ENCODE measurements at places on chromosomes 2 and 18. TPM values are rescaled to one million over a fixed set of nuclear protein-coding genes. Genes with fewer than 3 reads are reported as not detected.

Gene CEBPZOS
- total RNA-seq = 16.8 TPM

DNA sequence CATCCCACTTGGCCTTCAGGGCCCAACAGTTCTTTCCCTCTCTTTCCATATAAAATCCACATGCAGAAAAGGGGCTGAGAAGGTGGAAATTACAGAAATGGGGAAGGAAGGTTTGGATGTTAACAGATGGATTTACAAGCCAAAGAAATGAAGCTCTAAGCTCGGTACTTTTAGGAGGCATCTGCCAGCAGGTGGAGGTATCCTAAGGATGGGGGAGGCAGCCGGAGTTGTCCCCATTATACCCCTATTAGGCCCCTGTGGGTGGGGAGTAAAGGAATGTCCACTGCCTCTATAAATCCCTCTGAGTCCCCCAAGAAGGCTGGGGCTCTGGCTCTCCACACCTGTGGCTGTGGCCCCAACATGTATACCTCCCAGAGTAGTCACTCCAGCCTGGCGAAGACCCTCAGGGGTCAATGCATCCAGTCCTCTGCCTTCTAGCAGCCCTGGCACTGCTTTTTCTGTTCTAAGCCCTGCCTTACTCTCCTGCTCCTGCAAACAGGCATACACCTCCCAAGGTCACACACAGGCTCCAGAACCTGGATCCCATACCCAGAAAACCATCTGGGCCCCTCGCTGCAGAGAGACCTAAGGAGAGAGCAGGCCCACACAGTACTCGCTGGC, 1.2 kb downstream of the FBXO41 start:
- H3K36me3 ChIP-seq = no peaks in the 10 kb centered on the region
- H3K4me3 ChIP-seq = peak overlapping the region; percentile 63
- DNase-seq = no peak
- H3K27me3 ChIP-seq = peaks cover 12% of the 10 kb centered on the region
- peaks cover 3% of the 10 kb centered on the region for H3K4me1 ChIP-seq

GRCh38 chr2:58106896-58107295, 60.3 kb downstream of the VRK2 start:
- H3K4me3 ChIP-seq = no peak overlapping the region
- H3K27me3 ChIP-seq = no peaks in the 10 kb centered on the region
- DNase-seq = peak; percentile 28
- H3K36me3 ChIP-seq = no peaks in the 10 kb centered on the region

GRCh38 chr2:85524336-85524908, 14.5 kb upstream of the MAT2A start:
- no peaks in the 10 kb centered on the region for H3K27me3 ChIP-seq
- H3K36me3 ChIP-seq = no peaks in the 10 kb centered on the region
- peaks cover 13% of the 10 kb centered on the region for H3K4me1 ChIP-seq
- H3K27ac ChIP-seq = peak overlapping the region; percentile 28
- peak; percentile 61 for DNase-seq
- H3K4me3 ChIP-seq = no peak overlapping the region

- H3K4me3 ChIP-seq = no peak overlapping the region
- peak; percentile 61 for DNase-seq
- H3K27ac ChIP-seq = no peak overlapping the region
- H3K27me3 ChIP-seq = no peaks in the 10 kb centered on the region
- H3K4me1 ChIP-seq = peaks cover 2% of the 10 kb centered on the region
Measured at GRCh38 chr18:62109676-62110075, 77.2 kb downstream of the PIGN start.

GRCh38 chr2:228140934-228141528, 40.5 kb downstream of the SPHKAP start:
- no peak overlapping the region for H3K27ac ChIP-seq
- H3K27me3 ChIP-seq = no peaks in the 10 kb centered on the region
- DNase-seq = no peak
- H3K36me3 ChIP-seq = no peaks in the 10 kb centered on the region

DNA sequence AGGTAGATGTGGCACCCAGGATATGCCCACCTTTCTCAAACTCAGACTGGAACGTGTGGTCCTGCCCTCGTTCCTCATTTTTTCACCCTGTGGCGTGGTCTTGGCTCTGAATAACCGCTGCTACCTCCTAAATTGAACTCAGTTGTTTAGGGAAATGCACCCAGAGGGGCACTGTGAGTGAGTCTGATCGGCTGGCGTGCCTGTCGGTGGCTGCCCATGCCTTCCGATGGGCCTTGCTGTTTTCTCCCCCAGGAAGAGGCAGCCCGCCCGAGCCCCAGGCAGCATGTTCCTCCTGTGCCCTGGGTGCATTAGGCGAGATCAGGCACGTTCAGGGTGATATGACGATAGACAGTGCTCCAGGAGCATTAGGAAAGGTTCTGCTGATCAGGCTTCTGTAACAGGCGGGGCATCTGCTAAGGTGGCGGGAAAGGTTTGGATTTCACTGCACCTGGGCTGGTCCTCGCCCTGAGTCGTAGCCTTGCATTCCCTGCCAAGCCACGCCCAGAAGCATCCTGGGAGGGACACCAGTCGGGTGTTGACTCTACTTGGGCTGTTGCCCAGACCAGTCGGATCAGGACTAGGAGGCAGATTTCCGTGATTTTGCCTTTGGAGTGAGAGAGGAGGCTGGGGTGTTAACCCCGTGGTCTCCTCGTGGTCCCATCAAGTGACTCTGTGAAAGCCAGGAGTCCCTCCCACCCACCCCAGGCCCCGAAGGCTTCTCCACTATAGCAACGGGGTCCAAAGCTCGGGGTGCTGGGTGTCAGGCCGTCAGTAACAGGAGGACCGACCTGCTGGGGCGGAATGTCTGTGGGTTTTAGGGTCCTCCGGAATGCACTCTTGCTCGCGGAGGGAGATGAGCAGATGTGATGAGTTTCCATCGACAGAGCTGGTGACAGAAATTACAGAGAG, 75.1 kb downstream of the SH3BP4 start:
- H3K27me3 ChIP-seq = no peaks in the 10 kb centered on the region
- peaks cover 7% of the 10 kb centered on the region for H3K36me3 ChIP-seq
- H3K4me3 ChIP-seq = no peak overlapping the region
- peak; percentile 60 for DNase-seq
- H3K4me1 ChIP-seq = peaks cover 72% of the 10 kb centered on the region

- H3K36me3 ChIP-seq = peaks cover 3% of the 10 kb centered on the region
- no peak overlapping the region for H3K27ac ChIP-seq
- H3K4me1 ChIP-seq = peaks cover 5% of the 10 kb centered on the region
- H3K4me3 ChIP-seq = no peak overlapping the region
- peak; percentile 76 for DNase-seq
Measured at GRCh38 chr2:19949071-19949470, 40.8 kb downstream of the WDR35 start.
